Stimulated activated CD4-positive, alpha-beta T cell treated with anti-CD3 and anti-CD28 coated beads, Interleukin-1b, Interleukin-23, amount 100 ng/mL, for 4 hours (primary cell): ENCODE measurements at places on chromosomes 4 and X.

DNA sequence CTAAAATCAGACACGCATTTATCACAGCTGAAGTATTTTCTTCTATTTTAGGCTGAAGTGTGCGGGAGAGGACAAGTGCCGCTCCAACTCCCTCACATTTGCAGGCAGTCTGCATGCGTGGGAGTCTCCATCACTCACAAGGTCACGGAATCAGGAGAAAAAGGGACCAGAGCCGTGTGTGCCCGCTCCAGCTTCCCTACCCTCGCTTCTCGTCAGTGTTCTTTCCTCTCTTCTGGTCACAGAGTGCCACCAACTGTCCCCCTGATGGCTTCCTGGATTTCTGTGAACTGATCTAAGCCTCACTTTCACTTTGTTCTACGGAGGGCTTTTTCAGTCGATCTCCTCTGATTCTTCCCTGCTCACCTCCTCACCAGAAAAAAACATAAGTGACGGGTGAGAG lies 407.4 kb upstream of the AADAT start:
- DNase-seq = no peak

GRCh38 chr4:95949136-95949765 lies 109.4 kb downstream of the PDHA2 start:
- DNase-seq = no peak

GRCh38 chr4:19905024-19905423 lies 346.7 kb upstream of the SLIT2 start:
- DNase-seq = no peak

DNA sequence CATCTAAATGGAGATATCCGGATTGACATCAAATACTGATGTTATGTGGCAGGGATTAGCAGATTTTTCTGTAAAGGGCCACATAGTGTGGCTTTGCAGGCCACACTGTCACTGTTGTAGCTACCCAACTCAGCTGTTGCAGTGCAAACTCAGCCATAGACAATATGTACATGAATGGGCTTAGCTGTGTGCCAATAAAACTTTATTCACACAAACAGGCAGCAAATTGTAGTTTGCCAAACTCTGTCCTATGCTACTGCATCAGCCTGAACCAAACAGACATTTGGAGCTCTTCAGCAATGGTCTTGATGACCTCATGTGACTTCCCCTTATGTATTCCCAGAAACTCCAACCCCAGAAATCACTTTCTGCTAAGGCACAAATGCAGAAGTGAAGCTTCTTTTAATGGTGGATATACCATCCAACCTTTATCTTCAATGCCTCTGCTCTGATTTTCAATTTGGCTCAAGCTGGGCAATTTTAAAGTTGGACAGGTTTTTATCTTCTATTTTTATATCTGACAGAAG lies 18.4 kb upstream of the TRPC5OS start:
- DNase-seq = no peak

GRCh38 chr4:43716721-43717395 lies 731.8 kb downstream of the KCTD8 start:
- DNase-seq = no peak

- no peak for DNase-seq
These were observed 142.7 kb downstream of the NPNT start for GRCh38 chr4:106038012-106038411.

DNA sequence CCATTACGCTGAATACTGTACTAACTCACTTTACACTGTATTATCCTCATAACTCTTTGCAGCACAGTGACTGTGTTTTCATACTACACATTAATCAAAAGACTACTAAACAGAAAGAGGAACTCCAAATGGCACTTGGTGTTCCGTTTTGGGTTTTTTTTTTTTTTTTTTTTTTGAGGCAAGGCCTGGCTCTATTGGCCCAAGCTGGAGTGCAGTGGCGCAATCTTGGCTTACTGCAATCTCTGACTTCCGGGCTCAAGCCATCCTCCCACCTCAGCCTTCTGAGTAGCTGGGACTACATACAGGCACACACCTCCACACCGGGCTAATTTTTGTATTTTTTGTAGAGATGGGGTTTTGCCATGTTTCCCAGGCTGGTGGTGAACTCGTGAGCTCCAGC lies 10.7 kb downstream of the KLHL8 start:
- no peak for DNase-seq

DNA sequence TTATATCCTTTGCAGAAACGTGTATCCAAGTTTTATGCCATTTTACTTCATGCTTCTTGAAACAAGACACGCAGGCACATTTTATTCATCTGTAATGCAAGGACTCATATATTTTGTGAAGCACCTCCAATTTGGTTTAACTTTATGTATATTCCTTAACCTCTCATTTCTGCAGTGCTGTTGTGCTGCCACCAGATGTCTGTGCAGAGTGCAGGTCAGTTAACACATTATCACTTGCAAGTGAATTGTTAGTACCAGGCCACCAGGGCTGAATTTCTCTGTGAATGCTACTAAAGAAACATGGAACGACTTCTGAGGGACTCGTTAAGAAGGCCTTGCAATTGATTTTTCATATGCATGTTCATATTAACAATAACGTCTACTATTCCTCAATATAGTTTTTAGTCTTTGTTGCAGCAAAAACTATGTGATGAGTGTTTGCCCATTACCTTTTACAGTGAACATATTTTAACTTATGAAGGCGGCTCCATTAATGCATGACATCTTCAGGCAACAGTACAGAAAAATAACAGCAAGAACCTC lies 770.3 kb downstream of the NLGN4X start:
- DNase-seq = no peak

DNA sequence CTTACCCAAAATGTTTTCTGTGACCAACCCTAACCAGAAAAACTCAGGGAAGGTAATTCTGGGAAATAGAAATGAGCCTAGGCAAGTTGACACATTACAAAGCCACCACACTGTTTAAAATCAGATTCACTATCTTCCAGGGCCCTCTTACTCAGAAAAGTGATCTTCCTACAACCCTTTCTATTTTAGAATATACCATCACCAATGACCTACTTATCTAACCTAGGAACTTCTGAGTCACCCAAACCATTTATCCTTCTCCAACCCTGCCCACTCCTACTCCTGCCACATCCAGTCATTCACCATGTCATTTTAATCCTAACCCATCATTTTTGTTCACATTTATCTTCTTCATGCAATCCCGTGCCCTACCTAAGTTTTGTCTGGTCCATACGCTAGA lies 89.9 kb downstream of the FTHL17 start:
- DNase-seq = no peak

- DNase-seq = no peak
These were observed 53.4 kb downstream of the GRXCR1 start for GRCh38 chr4:42945874-42946273.

GRCh38 chrX:47169273-47169672 lies 24.3 kb downstream of the RBM10 start:
- no peak for DNase-seq

DNA sequence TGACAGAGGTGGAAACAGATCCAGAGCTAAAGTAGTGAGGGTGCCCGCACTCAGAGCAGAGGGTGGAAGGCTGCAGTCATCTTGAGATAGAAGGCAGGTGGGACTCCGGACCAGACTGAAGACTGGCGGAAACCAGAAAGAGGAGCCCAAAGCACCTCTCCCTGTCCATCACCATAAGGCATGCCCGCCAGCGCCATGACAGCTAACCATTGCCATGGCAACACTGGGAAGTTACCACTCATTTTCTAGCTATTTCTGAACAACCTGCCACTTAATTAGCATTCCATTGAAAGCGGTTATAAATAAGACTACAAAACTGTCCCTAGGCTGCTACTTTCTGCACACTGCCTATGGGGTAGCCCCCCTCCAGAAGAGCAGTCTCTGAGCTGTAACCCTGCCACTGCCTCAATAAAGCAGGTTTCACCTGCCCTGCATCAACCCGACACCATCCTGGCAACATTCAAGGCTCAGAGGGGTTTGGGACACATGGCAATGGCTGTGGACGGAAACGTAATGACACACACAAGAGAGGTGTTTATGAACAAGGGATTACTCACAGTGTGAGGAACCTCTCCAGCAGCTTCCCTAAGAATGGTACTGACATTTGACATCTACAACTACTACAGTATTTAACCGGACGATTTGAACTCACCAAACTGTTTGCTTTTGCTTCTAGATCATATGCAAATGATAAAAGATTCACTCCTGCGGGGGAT lies 27.8 kb upstream of the FGFBP2 start:
- DNase-seq = no peak

- no peak for DNase-seq
These were observed 28.6 kb downstream of the TEX13A start for GRCh38 chrX:105191878-105192277.

DNA sequence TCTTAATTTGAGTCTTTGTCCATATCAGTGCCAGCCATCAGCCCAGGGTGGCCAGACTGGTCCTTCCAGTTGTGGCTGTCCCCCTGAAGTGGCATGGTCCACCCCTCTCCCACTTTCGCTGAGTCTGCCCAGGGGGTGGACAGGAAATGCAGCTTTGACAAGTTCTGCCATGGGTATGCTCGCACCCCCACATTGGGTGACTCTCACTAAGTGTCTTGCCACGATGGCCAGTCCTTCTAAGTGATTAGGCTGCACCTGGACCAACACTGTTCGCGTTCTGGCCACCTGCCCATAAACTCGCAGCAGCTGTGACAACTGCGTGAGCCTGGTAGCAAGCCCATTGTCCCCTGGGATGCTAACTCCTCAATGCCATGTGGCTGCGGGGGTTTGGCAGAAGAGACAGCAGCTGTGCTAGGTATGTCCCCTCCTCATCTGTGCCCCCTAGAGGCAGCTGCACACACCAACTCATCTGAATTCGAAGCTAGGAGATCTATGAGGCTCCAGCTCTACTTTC lies 10.0 kb upstream of the LNX1 start:
- no peak for DNase-seq

DNA sequence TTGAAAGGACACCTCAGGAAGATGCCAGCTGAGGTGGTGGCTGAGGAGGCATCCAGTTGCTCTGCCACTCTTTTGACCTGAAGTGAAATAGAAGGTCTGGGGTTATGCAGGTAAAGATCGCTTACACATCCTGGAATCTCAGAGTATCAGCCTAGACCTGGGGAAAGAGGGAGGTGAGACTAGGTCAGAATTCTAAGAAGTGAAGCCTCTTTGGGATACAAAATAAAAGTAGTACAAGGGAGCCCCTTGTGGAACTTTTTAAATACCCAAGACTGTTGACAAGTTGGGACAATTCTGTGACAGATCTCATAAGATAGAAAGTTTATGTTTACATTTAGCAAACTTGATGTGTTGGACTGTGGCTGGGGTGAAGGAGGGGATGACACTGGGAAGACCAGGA lies 263.1 kb downstream of the SPRY1 start:
- DNase-seq = no peak

DNA sequence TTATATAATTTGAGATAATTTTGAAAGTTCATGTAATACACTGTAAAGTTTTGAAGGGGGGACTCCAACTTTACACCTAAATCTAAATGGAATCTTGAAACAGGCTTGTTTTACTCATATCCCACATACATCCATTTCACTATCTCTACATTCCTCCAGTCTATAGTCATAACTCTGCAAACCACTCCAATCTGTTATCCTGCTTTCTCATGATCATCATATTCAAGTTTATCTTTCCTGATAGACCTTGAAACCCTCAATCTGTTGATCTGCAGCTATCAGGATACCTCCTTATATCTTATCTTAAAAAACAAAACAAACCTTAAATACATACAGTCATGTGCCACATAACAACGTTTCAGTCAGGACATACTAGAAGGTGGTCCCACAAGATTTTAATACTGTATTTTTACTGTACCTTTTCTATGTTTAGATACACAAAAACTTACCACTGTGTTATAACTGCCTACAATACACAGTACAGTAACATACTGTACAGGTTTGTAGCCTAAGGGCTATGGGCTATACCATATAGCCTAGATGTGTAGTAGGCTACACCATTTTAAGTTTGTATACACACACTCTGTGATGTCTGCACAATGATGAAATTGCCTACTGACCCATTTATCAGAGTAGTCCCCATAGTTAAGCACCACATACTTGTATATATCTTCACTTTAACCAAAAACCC lies 14.0 kb downstream of the CHIC2 start:
- DNase-seq = no peak

DNA sequence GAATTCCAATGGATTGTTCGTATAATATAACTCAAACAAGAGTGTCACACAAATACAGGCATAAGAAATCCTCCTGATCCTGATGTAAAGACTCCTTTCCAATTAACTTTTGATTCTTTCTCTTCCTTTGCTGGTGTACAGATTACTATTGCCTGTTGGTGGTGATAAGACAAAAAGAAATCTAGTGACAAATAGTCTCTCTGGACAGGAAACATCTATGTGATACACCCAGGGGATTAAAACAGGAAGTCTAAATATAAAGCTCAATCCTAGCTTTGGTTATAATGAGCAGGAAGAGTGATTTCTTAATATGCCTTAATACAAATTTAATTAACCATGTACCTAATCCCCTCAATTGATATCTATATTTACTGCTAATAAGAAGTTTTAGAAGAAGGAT lies 45.1 kb downstream of the ARHGEF6 start:
- DNase-seq = no peak

DNA sequence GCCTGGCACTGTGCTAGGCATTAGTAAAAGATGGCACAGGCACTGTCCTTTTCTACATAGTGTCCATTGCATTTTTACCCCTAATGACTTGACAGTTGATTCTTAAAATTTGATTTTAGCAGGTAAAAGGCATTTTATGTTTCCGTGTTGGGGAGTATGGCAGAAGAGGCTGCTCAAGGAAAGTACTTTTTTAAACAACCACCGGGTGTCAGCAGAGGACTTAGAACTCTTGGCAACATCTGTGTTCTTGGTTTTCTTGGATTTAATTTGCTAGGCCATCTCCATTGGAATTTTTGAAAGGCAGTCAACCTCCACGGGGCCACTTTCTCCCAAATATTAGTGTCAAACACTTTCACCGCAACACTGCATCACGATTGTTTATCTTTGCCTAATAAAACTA lies 102.9 kb downstream of the TSPAN7 start:
- no peak for DNase-seq

GRCh38 chr4:41142376-41143310 lies 71.7 kb downstream of the APBB2 start:
- no peak for DNase-seq

GRCh38 chr4:26724534-26724933 lies 136.1 kb upstream of the STIM2 start:
- DNase-seq = no peak
